ENCODE measurements at places on chromosomes 11 and 22.
A peak's percentile ranks its signal among the peaks of the same experiment; 100 is the strongest.

DNA sequence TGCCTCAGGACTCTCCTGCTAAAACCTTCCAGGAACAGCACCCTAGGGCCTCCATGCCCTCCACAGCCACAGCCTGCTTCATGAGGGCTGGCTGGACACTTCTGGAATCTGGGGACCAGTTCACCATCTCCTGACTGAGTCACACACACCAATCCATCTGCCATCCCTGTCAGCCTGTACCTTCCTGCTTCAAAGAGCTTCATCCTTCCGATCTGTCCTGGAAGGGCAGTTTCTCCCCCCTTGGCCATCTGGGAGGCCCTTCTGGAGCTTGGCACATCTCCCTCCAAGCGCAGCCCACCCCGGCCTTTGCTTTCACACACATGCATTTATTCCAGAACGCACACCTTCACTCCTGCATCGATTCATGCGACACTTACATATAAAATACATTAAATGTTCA, 13.0 kb downstream of the APBB1 start:
- DNase-seq = no peak

GRCh38 chr22:36036167-36036624, 7.6 kb upstream of the RBFOX2 start:
- peak; percentile 40 for DNase-seq

DNA sequence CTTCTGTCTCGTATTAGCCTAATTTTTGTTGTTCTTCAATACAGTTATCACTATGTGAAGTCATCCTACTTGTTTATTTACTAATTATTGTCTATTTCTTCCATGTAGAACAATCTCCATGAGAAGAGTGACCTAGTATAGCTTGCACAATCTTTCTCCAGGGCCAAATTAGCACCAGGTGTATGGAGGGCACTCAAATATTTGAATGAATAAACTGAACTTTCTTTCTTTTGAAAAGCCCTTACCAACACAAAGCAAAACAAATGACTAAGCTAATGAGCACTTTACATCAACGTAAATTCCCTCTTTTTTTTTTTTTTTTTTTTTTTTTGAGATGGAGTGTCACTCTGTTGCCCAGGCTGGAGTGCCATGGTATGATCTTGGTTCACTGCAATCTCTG, 34.2 kb downstream of the ABTB2 start:
- peak; percentile 60 for DNase-seq

DNA sequence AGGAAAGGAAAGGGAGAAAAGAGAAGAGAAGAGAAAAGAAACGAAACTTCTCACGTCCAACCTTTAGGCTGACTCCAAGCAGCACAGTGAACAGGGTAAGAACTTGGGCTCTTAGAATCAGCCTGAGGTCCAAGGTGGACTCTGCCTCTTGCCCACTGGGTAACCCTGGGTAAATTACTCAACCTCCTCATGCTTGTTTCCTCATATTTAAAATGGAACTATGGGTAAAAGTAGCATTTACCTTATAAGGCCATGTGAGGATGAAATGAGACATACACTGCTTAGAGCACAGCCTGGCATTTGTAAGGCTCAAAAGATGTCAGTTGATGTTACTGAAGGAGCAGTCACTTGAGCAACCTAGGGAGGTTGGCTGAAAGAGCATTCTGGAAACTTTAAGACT, 107.9 kb downstream of the C11orf58 start:
- DNase-seq = no peak

DNA sequence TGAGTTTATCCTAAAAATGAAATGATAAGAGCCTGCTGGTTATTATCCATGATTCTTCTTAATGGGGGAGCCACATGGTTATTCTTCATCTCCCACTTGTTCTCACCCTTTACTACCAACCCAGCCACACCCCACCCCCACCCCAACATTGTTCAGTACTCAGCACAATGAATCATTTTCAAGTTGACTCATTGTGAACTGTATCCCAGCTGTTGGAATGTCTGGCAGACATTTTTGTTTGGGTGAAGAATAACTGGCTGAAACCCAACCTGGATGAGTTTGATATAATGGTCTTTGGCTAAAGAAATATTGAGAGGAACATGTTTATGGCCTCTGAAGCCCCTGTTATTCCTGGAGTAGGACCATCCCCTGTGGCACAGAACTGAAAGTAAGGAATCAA, 136.2 kb downstream of the ELP4 start:
- DNase-seq = peak; percentile 46

GRCh38 chr11:13283636-13284035, 6.0 kb downstream of the BMAL1 start:
- DNase-seq = peak; percentile 80

- no peak for DNase-seq
Observed at GRCh38 chr11:95586155-95586554, 203.4 kb downstream of the FAM76B start.

DNA sequence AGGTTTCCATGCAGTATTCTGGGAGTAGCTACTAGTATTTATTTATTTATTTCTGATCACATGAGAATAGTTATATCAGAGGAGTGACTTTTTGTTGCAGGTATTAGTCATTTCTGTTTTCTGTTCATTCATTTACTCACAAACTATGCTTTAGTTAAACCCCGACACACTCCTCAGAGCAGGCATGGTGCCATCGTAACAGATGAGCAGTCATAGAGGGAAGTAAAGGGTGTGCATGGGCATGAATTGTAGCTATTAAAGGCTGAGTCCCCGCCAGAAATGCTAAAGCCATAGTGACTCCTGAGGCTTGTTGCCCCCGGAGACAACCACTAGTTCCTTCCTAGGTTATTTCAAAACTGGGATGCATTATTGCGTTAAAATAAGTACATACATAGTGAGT, 10.6 kb downstream of the JHY start:
- DNase-seq = peak; percentile 63

GRCh38 chr22:39215426-39216142, 29.2 kb downstream of the PDGFB start:
- peak; percentile 45 for DNase-seq

GRCh38 chr22:40965936-40966725, 15.0 kb downstream of the RBX1 start:
- DNase-seq = no peak

- peak; percentile 99 for DNase-seq
Observed at GRCh38 chr22:29079218-29079901, 6.5 kb downstream of the KREMEN1 start.

DNA sequence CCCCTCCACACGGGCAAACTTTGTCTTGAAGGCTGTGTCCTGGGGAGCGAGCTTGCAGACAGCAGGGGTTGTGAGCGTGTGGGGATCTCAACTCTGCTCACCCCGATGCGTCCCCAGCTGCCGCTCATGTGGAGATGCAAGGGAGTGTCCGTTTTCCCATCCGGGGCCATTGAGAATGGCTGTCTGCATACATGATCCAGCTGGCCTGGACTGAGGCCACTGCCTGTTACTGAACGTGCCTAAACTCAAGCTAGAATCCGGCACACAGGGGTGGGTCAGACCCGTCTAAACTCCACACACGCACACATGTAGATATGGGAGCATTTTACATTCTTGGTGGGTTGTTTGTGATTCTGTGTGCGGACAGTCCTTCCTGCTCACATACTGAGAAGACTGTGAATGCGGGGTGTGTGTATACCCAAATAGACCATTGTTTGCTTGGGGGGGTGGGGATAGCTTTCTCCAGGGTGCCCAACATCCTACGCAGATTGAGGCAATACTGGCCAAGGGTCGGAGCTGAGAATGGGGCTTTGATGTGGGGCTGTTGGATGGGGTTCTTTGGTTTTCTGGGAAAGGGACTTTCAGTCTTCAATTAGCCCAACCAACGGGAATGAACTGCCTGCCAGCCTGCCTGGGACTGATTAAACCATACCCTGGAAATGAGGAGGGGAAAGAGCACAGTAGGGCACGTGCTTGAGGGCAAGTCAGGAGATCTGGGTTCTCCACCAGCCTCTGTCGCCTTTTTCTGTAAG, 60.4 kb downstream of the ST3GAL4 start:
- no peak for DNase-seq

DNA sequence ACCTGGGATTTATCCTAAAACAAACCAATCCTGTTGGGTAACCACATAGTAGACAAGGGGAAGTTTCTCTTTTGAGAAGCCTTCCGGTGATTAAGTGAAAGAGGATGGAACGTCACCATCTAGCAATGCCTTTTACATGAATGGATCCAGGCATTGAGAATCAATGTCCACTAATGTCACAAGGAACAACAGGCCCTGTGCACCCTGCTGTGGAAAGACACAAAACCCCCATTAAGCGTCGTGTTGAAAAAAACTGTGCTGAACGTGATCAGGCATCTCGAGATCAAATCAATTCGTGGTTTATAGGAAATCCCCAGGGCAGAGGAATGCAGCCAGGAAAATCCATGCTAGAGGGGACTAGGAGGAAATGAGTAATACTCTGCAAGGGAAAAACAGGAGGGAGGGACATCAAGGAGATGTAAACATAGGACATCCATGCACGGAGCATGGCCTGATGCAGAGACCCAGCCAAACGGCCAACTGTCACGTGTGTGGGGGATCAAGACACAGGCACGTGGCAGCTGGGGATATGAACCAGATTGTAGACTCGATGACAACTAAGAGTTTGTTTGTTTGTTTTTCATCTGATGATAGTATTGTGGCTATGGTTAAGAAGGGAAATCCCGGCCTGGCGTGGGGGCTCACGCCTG, 38.6 kb upstream of the CARS1 start:
- peak; percentile 25 for DNase-seq

DNA sequence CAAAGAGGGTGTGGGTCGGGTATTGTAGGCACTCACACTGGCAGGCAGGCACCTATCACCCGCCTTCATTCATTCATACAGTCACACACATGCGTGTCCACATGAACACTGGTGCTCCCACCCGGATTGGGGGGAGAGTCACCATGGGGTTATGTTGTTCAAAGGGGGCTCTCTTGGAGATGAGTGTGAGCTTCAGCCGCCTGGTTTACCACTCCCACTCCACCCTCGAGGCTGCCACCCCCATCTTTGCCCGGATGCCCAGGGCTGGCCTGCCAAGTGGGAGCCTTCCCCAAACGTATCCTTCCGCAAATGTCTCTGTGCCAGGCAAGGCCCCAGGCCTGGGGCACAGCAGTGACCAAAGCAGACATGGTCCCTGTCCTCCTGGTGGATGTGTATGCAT, 22.6 kb downstream of the MRGPRD start:
- DNase-seq = no peak

- no peak for DNase-seq
Observed at GRCh38 chr11:63242089-63242781, 1.2 kb downstream of the SLC22A25 start.

DNA sequence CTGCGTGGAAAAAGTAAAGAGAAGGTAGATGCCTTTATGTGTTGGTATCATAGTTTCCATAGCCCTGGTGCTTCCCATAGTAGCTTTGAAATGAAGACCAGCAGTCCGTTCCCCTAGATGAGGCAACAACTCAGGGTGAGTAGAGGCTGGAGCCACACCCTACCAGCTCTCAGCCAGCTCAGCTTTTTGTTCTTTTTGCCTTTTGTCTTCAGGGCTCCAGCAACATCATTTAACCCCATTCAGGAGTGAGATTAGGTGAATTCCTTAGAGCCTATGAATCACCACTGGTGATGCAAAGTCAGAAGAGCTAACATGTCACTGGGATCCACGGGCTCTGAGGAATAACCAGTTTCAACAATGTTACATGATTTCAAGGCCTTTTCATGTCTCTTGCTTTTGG, 14.0 kb upstream of the SESN3 start:
- DNase-seq = peak; percentile 37

DNA sequence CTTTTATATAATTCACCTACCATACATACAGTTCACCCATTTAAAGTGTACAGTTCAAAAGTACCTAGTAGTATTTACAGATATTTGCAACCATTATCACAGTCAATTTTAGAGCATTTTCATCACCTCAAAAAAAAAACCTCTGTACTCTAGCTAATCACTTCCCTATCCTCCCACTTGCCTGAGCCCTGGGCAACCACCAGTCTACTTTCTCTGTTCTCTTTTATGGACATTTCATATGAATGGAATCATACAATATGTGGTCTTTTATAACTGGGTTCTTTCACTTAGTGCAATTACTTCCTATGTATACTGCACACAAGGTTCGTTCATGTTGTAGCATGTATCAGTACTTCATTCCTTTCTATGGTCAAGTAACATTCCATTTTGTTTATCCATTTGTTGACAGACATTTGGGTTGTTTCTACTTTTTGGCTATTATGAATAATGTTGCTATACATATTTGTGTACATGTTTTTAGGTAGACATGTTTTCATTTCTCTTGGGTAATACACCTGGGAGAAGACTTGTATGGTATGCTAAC, 17.8 kb upstream of the NEU3 start:
- no peak for DNase-seq

DNA sequence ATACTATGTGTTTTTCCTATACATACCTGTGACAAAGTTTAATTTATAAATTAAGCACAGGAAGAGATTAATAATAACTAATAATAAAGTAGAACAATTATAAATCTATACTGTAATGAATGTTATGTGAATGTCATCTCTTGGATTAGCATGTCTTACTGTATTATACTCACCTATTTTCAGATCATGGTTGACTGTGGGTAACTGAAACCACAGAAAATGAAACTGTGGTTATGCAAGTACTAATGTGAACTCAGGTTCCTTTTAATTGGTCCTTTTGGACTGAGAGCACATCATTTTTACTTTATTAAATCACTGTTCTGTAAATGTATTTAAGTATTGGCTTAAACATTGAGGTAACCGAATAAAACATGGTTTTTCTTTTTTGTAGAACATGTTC, 108.8 kb downstream of the PPP6R3 start:
- DNase-seq = no peak

GRCh38 chr11:48122246-48122645, 94.4 kb upstream of the OR4B1 start:
- no peak for DNase-seq

DNA sequence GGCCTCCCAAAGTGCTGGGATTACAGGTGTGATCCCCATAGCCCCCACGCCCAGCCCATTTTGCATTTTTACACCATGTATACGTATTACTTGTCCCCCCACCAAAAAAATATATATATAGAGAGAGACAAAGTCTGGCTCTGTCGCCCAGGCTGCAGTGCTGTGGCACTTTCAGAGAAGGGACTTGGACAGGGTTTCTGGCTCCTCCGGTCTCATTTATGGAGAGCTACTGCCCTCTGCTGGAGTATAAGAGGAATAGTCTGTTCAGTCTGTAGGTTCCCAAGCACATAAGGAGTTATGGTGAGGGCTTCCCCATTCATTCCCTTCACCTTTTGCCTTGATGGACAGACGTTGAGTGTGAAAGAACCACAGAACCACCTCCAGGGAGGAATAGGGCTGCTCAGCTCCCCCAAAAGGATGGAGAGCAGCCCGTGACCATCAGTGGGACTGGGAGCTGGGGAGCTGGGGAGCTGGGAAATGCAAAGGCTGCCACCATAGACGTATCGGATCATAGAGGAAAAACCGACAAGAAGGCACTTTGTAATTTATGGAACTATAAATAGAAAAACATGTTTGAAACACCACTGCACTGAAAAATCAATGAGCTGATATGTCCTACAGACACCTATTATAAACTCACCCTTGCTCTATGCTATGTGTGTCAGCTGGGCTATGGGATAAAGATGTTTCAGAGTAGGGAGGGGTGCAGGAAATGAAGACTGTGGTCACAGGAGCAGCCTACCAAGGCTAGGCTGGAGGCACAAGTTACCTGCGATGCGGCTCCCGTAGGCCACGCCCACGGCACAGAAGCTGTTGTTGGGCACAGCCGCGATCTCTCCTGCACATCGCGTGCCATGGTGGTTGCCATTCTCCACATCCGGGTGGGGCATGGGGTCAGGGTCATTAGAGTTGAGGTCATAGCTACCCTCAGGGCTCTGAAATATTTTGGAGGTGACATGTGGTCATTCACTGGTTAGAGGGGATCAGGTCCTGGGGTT, 5.2 kb downstream of the PCSK7 start:
- DNase-seq = peak; percentile 83

- peak; percentile 61 for DNase-seq
Observed at GRCh38 chr11:76686261-76687079, 15.9 kb upstream of the LRRC32 start.

- no peak for DNase-seq
Observed at GRCh38 chr11:10017050-10017449, 277.0 kb downstream of the SBF2 start.

All from NCI-H69 (cell line).